Testis (tissue), 5 donors: ENCODE measurements at places on chromosomes 4 and X.
A peak's percentile ranks its signal among the peaks of the same experiment; 100 is the strongest.

DNA sequence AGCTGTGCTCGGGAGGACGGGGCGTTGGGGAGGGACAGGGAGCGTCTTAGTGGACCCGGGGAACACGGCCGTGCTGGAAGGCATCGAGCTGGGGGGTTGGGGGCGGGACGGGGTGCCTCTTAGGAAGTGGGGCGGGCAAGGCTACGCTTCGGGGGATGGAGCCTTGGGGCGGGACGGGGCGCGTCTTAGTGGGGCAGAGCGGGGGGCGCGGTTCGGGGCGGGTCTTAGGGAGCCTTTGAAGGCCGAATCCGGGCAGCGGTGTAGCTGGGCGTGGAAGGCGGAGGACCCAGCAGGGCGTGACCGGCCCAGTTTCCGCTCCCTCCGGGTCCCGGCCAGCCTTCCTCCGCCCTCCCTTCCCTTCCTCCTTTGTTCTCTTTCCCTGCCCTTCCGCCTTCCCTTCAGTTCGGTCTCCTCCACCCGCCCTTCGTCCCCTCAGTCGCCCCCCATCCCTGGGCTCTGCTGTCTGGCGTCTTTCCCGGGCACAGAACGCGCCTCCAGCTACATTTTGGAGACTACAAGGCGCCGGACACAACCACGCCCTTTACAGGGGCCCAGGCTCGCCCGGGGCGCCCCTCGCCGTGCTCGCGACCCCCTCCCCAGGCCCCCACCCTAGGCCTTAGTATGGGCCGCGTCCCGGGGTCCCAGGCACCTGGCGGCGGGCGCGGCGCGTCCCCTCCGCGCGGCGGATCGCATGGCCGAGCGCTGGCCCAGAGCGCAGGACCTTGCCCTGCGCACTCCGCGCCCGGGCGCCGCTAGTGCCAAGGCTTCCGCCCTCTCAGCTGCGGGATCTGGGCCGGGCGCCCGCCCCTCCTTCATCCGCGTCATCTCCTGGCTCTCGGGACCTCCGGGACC lies at the start of gene ARSD:
ARSD (minus strand) TSS at position 757 of the 852 bp plus-strand sequence; CDS start at position 693, 64 bp downstream.
- peak; percentile 92 for DNase-seq

- no peak for DNase-seq
Observed at GRCh38 chr4:19832411-19832810, 419.3 kb upstream of the SLIT2 start.

GRCh38 chr4:6576512-6576911 lies 1.5 kb downstream of the MAN2B2 start:
- no peak for DNase-seq

DNA sequence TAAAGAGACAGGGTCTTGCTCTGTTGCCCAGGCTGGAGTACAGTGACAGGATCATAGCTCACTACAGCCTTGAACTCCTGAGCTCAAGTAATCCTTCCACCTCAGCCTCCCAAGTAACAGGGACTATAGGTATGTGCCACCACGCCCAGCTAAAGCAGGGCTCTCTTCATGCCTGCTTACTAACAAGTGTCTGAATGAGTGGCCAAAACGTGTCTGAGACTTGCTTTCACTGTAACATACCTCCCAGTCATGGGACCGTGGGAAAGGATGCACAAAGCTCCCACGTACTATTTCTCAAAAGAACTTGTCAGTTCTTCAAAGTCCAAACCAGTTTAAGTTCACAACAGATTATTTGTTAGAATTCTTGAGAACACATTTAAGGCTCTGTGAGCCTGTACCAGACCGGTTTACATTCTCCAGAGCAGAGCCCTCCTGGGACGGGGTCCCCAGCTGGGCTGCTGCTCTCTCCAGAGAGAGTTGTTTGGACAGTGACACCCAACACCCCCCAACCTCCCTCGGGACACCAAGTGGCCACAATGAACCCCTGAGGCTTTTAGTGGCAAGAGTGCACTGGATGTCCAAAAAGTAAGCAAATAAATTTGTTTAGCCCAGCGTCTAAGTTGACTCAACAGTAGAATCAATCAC lies 24.1 kb downstream of the SH3KBP1 start:
- DNase-seq = no peak

DNA sequence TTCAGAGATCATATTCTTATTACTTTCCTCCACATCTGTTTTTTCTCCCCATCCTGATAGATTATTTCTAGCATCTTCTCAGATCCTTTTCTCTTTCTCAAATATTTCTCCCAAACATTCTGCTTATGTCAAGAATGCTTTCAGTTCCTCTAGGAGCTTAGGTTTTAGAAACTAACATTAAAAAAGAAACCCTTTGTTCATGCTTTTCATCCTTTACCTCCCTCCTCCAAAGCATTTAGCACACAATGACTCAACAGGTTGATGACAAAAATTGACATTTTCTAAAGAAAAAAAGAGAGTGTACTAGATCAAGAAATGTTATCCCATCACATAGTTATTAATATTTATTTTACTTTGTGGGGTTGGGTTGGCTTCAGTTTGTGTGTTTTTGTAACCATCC lies 16.5 kb upstream of the ALB start:
- no peak for DNase-seq

- peak; percentile 52 for DNase-seq
Observed at GRCh38 chr4:169823685-169824084, 65.9 kb upstream of the HPF1 start.

DNA sequence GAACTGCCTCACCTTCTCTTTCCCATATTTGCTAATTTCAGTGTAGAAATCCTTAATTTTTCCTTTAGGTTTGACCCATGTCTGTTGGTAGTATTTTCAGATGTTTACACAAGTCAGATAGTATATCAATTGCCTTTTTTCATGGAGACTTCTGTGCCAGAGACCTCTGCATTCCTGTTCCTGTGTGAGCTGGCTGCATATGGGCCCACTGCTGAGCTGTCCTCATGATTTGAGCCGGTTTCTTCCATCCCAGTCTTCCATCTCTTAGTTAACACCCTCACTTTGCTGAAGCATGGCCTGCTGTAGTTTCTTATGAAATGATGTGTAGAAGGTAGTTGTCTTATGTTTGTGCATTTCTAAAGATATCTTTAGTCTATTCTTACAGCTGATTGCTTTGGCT lies 40.0 kb downstream of the CDS1 start:
- DNase-seq = no peak

- no peak for DNase-seq
Observed at GRCh38 chrX:122270809-122271494, 913.1 kb upstream of the GRIA3 start.

DNA sequence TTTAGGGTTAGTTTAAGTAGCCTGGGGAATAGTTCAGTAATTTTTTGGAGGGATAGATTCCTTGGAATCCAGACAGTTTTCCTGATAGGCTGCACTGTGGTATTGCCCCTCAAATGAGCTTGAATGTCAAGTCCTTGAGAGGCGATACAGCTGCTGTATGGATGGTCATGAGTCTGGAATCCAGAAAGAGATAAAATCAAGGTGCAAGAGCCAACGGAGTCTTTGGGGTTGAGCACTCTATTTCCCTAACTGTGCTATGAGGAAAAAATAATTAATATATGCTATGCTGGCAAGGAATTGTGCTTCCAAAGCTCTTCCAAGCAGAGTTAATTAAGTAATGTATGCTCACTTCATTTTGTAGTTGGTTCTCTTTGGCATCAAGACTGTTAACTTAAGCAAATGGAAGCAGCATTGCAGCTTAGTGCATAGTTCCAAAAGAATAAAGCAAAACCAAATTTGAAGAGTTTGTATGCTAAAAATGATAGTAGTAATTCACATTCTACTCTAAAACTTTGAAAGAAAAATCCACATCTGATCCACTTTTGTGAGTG lies 48.8 kb downstream of the LIMCH1 start:
- no peak for DNase-seq

GRCh38 chr4:143502231-143502630 lies 11.3 kb upstream of the SMARCA5 start:
- no peak for DNase-seq

GRCh38 chrX:71162981-71163380 lies 18.3 kb downstream of the NLGN3 start:
- DNase-seq = no peak

DNA sequence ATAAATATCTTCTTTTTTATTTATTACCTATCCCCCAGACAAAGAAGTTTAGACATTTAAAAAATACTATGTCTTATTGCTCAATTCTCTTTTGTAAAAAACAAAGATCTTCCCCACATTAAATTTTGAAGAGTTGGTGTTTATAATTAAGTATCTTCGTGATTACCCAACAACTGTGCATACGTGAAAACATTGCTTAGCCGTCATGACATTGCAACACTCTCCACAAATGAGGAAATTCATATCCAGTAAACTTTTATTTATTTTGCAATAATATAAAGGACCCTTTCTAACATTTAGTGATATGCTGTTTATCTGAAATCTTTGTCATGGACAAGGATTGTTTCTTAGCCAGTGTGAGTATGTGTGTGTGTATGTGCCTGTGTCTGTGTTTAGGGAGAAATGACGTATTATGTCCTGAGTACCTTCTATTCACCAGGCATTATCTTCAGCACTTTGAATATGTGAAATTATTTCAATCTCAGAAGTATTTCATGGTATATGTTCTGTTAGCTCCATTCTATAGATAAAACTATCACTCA lies 26.1 kb upstream of the EREG start:
- no peak for DNase-seq

DNA sequence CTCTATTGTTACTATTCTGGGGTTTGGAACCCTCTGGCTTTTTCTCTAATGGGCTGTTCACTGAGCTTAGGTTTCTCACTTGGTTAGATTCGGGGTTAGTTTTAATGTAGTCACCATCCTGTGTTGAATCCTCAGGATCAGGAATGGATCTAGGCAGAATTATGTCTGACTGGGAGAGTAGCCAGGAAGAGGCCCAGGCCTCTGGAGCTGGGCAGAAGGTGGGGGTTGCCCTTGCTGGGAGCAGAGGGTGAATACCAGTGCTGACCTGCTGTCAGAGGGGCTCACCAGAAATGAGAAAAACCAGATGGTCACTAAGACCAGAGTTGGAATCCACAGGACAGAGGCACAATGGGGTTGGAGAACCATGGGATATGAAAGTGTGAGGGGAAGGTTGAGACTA lies 126.6 kb upstream of the SLC4A4 start:
- DNase-seq = no peak

- no peak for DNase-seq
Observed at GRCh38 chrX:13598877-13599276, 29.5 kb downstream of the EGFL6 start.

DNA sequence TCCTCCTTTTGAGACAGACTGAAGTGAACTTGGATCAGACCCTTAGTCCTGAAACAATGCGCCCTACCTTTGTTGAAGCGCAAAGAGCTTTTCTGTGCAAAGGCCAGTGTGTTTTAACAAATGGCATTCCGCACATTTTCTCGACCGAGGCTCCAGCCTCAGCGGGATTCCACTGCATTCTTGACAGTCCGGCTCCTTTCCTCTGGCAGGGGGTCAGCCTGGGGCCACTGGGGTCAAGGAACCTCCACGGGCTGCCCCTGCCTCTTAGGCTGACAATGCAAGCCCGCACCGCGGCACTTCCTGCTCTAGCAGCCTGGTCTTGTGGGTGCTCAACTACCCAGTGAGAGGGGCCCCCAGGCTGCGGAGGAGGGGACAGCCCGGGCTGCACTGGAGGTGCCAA lies 47.2 kb upstream of the TFDP3 start:
- DNase-seq = no peak

DNA sequence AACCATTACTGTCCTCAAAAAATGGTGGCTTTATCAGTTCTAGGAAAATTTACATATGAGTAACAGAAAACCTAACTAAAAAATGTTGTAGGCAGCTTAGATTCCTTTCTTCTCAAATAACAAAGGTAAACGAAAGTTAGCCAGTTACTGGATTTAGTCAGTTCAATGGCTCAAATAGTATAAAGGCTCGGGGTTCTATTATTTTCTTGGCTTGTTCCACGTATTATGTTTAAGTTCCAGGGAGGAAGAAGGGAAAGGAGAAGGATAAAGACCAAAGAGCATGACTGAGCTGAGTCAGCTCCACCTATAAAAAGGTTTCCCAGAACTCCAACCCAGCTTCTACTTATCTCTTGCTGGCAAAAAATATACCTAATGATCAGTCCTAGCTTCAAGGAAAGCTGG lies 41.0 kb upstream of the MAB21L2 start:
- no peak for DNase-seq

- no peak for DNase-seq
Observed at GRCh38 chrX:111483135-111483534, 28.3 kb upstream of the SERTM2 start.

- DNase-seq = no peak
Observed at GRCh38 chr4:166956484-166956883, 277.8 kb downstream of the SPOCK3 start.

- DNase-seq = no peak
Observed at GRCh38 chr4:181293014-181293413, 950.2 kb upstream of the TENM3 start.

DNA sequence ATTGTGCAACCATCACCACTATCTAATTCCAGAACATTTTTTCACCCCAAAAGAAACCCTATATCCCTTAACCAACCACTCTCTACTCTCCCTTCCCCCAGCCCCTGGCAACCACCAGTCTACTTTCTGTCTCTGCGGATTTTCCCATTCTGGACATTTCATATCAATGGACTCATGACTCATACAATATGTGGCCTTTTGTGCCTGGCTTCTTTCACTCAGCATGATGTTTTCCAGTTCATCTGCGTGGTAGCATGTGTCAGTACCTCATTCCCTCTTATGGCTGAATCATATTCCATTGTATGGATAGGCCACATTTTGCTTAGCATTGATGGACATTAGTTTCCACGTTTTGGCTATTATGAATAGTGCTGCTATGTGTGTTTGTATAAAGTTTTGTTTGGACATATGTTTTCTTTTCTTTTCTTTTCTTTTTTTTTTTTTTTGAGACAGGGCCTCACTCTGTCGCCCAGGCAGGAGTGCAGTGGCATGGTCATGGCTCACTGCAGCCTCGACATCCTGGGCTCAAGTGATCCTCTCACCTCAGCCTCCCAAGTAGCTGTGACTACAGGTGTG lies 335.4 kb downstream of the BCOR start:
- no peak for DNase-seq

DNA sequence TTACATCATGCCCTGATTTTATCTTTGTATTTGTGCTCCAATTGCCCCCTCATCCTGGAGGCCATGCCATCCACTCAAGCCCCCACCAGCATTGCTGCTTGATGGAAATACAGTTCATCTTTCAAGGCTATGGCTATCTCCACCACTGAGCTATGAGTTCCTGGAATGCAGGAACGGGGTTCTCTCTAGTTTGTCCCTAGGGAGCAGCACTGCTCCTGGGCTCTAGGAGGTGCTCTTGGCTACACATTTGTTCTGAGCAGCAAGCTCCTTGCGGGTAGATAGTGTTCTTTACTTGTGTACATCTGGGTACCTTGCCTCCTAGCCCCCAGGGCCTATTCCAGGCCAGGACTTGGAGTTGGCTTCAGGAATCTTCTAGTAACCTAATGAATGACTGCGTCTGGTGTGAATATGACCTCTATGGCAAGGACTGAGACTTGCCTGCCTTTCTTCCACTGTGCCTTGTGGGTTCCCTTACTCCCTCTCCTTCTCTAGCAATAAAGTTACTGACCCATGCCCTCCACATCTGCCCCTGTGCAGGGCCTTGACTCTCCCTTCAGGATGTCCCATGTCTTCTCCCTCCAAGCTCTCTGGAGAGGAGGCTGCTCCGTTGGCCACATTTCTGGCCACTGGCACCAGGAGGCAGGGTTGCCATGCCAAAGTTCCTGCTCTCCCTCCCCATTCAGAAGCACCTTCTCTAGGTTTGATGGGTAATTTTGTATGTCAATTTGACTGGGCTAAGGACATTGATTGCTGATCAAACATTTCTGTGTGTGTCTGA lies 7.6 kb downstream of the CITED1 start:
- DNase-seq = no peak
